ENCODE measurements at places on chromosomes 1 and 21.

DNA sequence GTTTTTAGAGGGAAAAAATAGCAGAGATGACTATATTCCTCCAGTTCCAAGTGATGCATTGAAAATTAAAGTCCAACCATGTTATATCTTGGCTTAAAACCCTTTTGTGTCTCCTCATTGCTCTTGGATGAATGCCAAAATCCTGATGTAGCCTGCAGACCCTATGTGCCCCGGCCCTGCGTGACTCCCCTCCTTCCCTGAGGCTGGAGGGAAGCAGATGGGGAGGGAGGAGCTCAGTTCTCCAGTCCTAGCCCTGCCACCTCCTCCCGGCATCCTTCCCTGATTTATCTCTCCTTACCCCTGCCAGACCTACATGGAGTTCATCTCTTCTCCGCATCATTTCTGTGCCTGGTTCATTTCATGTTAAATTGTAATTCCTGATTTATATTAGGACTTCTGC lies 397.4 kb downstream of the PTPRU start:
- DNase-seq, result no peak

- peak; percentile 82 for DNase-seq
Measured at GRCh38 chr1:11918799-11919519, 7.3 kb downstream of the KIAA2013 start.

GRCh38 chr1:78286686-78287085 lies 204.1 kb upstream of the PTGFR start:
- peak; percentile 70 for DNase-seq

DNA sequence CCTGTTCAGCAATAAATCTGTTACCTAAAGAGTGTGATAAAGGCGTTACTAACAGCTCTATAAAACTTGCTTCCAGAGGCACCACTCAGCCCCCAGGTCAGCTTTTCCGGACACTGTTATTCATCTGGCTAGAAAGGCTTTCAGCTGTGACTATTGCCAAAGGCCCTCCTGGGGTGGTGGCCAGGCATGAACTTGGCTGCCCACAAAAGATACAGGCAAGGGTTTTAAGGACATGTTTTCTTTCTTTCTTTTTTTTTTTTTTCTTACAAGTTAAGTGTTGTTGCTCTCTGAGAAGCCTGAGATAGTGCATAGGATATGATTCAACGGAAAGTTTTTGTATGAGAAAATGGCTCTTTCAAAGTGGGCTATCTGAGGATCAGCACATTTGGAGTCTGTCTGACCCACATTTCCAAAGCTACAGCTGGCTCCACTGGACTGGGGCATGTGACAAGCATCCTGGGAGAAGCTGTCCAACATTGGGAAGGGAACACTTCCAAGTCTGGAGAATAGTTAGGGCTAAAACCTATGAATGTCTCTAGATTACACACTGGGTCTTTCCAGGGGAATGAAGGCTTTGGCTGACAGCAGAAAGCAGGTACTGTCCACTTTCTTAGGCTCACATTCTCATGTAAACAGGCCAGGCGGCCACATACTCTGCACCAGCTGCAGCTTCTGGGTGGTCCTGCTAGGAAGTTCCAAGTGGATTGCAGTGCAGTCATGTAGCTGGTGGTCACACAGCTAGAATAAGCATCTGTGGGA lies 639.7 kb downstream of the LMO4 start:
- peak; percentile 59 for DNase-seq

Data from EL (cell line).